Activated CD4-positive, alpha-beta T cell treated with anti-CD3 and anti-CD28 coated beads, Interleukin-2, amount 10 ng/mL, durations not matched to agents 24 days and 14 days (primary cell): ENCODE measurements at places on chromosomes 11 and 22. TPM values are rescaled to one million over a fixed set of nuclear protein-coding genes. Genes with fewer than 3 reads are reported as not detected.

- H3K4me1 ChIP-seq = peaks cover 5% of the 10 kb centered on the region
- H3K27me3 ChIP-seq = no peaks in the 10 kb centered on the region
- peak overlapping the region; percentile 29 for H3K27ac ChIP-seq
- H3K36me3 ChIP-seq = no peaks in the 10 kb centered on the region
- H3K4me3 ChIP-seq = no peak overlapping the region
These were observed 536.6 kb downstream of the SOX6 start for GRCh38 chr11:15819679-15820286.

DNA sequence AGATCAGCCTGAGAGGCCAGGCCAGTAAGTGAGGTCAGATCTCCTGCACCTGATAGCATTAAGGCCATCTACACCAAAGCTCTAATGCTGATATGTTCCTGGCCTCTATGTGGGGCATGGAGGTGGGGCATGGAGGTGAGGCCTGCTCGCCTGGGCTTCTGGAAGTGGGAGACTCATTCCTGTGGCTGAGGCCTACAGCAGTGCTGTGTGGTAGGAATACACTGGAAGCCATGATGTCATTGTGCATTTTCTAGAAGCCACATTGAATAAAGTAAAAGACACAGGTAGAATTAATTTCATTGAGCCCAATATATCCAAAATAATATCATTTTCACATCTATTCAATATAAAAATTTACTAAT lies 2.7 kb downstream of the PNPLA3 start:
- no peak overlapping the region for H3K27ac ChIP-seq
- H3K4me1 ChIP-seq = peaks cover 3% of the 10 kb centered on the region
- H3K27me3 ChIP-seq = peaks cover 10% of the 10 kb centered on the region
- no peaks in the 10 kb centered on the region for H3K36me3 ChIP-seq
- DNase-seq = no peak
- H3K4me3 ChIP-seq = no peak overlapping the region

DNA sequence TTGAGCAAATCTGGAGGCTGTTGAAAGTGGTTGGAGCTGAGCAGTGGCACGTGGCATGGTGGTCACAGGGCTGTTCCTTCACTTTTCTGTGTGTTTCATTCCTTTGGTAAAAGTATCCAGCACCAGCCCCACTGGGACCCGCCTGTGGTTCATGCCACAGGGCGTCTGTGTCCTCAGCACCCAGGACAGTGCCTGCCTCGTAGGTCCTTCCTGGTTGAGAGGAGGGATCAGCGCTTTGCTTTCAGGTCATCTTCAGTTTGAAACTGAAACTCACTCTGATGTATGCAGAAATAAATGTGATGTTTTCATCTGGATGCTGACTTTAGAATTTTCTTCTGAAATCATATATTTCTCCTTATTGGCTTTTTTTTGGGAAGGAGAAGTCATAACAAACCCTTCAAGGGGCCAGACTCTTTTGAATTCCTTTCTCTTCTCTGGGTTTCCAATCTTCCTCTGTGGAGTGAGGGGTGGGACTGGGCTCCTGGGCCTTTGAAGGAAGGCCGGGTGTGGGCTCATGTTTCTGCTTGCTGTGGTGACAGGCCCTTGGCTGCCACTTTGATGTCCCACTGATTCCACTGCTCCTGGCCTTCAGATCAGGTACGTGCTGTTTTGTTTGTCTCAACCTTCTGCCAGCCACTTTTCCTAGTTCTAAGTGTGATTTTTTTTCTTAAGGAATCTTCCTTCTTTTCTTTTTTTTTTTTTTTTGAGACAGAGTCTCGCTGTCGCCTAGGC lies 26.2 kb downstream of the TBC1D22A start:
- peaks cover 31% of the 10 kb centered on the region for H3K36me3 ChIP-seq
- peak overlapping the region; percentile 57 for H3K27ac ChIP-seq
- DNase-seq = peak; percentile 79
- no peaks in the 10 kb centered on the region for H3K27me3 ChIP-seq
- H3K4me3 ChIP-seq = peak overlapping the region; percentile 4

TEX54 gene
- total RNA-seq = 0.79 and 2.0 TPM in 2 replicates

GRCh38 chr11:80512491-80512890 lies 1071.7 kb upstream of the TENM4 start:
- H3K36me3 ChIP-seq = no peaks in the 10 kb centered on the region
- no peak overlapping the region for H3K27ac ChIP-seq
- H3K27me3 ChIP-seq = no peaks in the 10 kb centered on the region
- DNase-seq = no peak
- no peak overlapping the region for H3K4me3 ChIP-seq

DNA sequence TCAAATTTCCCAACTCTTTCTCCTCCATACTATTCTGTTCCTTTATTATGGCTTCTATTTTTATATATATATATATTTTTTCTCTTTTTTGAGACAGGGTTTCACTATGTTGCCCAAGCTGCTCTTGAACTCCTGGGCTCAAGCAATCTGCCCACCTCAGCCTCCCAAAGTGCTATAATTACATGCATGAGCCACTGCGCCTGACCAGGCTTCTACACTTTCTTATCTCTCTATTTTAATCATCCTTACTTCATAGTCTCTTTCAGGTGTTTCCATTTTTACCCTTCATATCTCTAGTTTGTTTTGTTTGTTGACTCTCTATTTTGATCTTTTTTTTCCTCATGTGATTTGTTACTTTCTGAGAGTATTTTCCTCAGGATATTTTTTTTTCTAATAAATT lies 19.8 kb downstream of the GVQW3 start:
- H3K27ac ChIP-seq = peak overlapping the region; percentile 19
- H3K4me1 ChIP-seq = no peaks in the 10 kb centered on the region
- no peaks in the 10 kb centered on the region for H3K36me3 ChIP-seq
- peaks cover 2% of the 10 kb centered on the region for H3K27me3 ChIP-seq
- DNase-seq = no peak
